Immature natural killer cell (primary cell): ENCODE measurements at places on chromosomes 5 and 9.

GRCh38 chr5:79025054-79025472 is 40.0 kb upstream of the ARSB start:
- H3K27ac ChIP-seq = no peak overlapping the region
- H3K4me1 ChIP-seq = peaks cover 6% of the 10 kb centered on the region
- no peaks in the 10 kb centered on the region for H3K36me3 ChIP-seq
- peak; percentile 41 for DNase-seq
- no peak overlapping the region for H3K4me3 ChIP-seq

GRCh38 chr9:87405677-87406542 is 91.8 kb upstream of the DAPK1 start:
- no peak overlapping the region for H3K4me3 ChIP-seq
- no peak for DNase-seq
- H3K27ac ChIP-seq = no peak overlapping the region
- H3K36me3 ChIP-seq = no peaks in the 10 kb centered on the region
- no peaks in the 10 kb centered on the region for H3K4me1 ChIP-seq
- no peaks in the 10 kb centered on the region for H3K27me3 ChIP-seq

DNA sequence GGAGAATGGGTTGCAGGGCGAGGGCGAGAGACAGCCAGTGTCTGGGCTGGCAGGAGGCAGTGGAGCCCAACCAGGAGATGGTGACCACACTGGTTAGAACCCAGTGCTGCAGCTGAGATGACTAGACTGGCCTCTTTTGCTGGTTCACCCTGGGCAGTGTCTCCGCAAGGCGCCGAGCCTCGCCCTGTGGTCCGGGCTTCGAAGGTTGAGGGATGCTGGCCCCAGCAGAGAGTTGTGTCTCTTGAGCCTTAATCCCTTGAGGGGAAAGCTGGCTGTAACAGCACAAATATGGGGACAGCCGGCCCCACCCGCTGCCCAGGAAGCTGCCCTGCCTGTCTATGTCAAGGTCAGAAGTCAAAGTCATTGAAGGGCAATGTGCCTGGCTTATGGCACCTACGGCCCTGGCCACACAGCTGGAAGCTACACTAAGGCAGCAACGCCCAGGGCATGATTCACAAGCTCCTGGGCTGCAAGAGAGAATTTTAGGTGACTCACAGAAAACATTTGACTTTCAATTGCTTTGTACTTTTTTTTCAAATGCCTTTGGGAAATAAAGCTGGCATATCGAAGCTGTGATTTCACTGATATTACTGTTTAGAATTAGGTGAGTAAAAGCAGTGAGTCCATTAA is 33.3 kb downstream of the NKX2-5 start:
- H3K4me1 ChIP-seq = no peaks in the 10 kb centered on the region
- H3K27me3 ChIP-seq = peaks cover 10% of the 10 kb centered on the region
- no peak overlapping the region for H3K27ac ChIP-seq
- no peaks in the 10 kb centered on the region for H3K36me3 ChIP-seq

DNA sequence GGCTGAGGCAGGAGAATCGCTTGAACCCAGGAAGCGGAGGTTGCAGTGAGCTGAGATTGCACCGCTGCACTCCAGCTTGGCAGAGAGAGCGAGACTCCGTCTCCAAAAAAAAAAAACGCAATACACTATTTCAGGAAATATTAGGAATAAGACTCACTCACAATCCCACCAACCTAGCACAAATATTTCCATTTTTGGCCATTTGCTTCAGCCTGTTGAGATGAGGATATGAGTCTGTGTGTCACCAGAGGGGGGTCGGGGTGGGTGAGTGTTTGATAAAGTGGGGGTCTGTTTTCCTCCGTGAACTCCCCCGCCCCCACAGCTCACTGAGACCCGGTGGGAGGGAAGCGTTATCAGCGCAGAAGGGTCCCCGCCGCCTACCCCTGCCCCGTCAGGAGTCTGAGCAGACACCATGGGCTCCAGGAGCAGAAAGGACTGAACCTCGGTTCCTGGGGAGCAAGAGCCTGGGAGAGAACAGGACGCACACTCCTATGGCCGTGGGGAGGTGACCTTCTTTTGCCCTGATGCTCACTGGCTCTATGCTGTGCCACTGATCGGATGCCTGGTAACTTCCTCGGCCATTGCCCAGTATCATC is 153.8 kb upstream of the PHYKPL start:
- no peak for DNase-seq
- H3K4me1 ChIP-seq = no peaks in the 10 kb centered on the region
- H3K36me3 ChIP-seq = no peaks in the 10 kb centered on the region
- H3K27ac ChIP-seq = no peak overlapping the region
- H3K27me3 ChIP-seq = peaks cover 3% of the 10 kb centered on the region

DNA sequence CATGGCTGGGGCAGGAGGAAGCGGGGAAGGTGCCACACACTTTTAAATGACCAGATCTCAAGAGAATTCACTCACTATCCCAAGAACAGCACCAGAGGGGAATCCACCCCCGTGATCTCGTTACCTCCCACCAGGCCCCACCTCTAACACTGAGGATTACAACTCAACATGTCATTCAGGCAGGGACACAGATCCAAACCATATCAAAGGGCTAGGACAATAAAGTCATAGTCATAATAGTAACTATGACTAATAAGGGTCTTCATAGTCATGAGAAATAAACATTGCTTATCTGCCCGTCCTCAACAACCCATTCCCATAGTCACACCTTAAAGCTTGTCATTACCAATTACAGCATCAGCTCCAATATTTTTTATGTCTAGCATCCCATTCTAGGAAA is 65.3 kb upstream of the SMC2 start:
- H3K27ac ChIP-seq = no peak overlapping the region
- H3K27me3 ChIP-seq = no peaks in the 10 kb centered on the region
- DNase-seq = no peak
- no peaks in the 10 kb centered on the region for H3K36me3 ChIP-seq
- peaks cover 6% of the 10 kb centered on the region for H3K4me1 ChIP-seq
- no peak overlapping the region for H3K4me3 ChIP-seq

- no peaks in the 10 kb centered on the region for H3K36me3 ChIP-seq
- H3K4me1 ChIP-seq = peaks cover 12% of the 10 kb centered on the region
- H3K27me3 ChIP-seq = no peaks in the 10 kb centered on the region
- H3K27ac ChIP-seq = no peak overlapping the region
- no peak overlapping the region for H3K4me3 ChIP-seq
These were observed 524.1 kb downstream of the TMEM38B start for GRCh38 chr9:106218427-106218826.

DNA sequence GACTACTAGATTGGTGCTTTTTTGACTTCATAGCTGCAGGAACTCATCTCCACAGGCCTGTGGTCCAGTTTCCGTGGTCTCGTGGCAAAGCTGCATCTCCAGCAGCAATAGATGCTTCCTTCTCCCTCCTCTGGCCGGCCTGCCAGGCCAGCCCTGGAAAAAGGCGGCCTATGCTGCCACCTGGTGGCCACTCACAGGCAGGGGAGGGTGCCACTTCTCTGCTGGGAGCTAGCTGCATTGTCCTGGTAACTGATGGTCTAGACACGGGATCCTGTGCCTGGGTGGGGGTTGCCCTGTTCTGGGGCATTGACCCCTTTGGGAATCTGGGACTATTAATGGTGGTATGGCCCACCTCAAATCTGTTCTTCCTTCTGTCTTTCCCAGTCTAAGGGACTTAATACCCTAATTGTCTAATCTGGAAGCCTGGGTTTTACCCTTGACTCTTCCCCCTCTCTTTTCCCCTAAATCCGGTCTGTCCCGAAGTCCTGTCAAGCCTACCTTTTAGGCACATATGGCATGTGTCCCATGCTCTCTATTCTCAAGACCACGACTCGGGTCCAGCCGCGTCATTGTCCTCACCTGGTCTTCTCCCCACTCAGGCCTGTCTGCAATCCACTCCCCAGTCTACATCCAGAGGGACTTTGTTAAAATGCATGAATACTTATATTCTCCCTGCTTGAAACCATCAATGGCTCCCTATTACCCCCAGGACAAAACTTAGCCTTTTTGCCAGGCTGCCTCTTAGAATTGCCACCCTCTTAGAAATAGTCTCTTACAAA is 20.1 kb upstream of the PTGS1 start:
- no peak overlapping the region for H3K27ac ChIP-seq
- no peaks in the 10 kb centered on the region for H3K36me3 ChIP-seq
- DNase-seq = peak; percentile 68
- H3K4me3 ChIP-seq = no peak overlapping the region

DNA sequence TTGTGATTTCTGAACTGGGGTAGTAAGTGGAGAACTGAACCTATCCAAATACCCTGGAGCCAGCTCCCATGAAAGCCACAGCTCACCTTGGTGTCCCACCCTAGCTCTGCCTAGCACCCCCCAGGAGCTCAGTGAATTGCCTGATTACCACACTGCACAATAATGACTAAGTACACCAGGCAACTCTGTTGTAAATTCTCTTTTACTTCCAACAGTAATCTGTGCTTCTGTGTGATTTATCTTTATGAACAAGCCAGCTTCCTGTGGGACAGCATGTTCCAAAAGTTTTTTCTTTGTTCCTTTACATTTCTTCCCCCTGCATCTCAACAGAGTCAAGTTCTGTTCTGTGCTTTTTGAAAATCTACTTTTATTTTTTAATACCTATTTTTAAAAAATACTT is 22.1 kb upstream of the GRPEL2 start:
- H3K27ac ChIP-seq = no peak overlapping the region
- no peaks in the 10 kb centered on the region for H3K36me3 ChIP-seq
- H3K4me1 ChIP-seq = no peaks in the 10 kb centered on the region

DNA sequence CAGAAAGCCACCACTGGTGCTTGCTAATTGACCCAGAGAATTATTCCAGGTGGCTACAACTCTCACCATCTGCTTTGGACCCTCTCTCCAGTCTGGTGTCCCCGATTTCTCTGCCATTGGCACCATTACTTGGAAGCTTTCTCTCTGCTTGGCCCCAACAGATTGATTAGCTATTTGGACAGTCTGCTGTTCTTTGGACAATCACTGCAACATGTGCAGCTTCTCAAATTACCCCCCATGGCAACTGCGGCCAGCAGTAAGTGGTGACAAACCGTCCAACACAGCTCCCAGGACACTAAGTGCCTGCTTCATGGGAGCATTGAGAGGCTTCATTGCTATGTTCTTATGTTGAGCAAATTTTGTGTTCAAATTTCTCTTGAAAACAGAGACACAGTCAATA is 309.8 kb downstream of the TAF11L14 start:
- no peak for DNase-seq
- H3K36me3 ChIP-seq = no peaks in the 10 kb centered on the region
- H3K4me3 ChIP-seq = no peak overlapping the region
- no peaks in the 10 kb centered on the region for H3K4me1 ChIP-seq
- no peak overlapping the region for H3K27ac ChIP-seq

DNA sequence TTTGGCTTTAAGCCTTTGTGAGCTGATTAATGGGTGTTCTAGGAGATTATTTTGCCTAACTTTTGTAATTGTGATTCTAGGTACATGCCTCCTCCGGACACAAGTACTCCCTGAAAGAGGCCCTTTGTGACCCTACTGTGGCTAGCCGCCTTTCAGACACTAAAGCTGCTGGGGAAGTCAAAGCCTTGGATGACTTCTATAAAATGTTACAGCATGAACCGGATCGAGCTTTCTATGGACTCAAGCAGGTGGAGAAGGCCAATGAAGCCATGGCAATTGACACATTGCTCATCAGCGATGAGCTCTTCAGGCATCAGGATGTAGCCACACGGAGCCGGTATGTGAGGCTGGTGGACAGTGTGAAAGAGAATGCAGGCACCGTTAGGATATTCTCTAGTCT is 13.6 kb downstream of the ITGA1 start:
- peak overlapping the region; percentile 30 for H3K27ac ChIP-seq
- H3K4me3 ChIP-seq = peak overlapping the region; percentile 99
- peaks cover 5% of the 10 kb centered on the region for H3K36me3 ChIP-seq
- peaks cover 34% of the 10 kb centered on the region for H3K4me1 ChIP-seq
- DNase-seq = no peak

GRCh38 chr5:62132276-62132675 is 173.7 kb upstream of the KIF2A start:
- no peaks in the 10 kb centered on the region for H3K4me1 ChIP-seq
- no peak for DNase-seq
- no peaks in the 10 kb centered on the region for H3K36me3 ChIP-seq
- peaks cover 3% of the 10 kb centered on the region for H3K27me3 ChIP-seq

DNA sequence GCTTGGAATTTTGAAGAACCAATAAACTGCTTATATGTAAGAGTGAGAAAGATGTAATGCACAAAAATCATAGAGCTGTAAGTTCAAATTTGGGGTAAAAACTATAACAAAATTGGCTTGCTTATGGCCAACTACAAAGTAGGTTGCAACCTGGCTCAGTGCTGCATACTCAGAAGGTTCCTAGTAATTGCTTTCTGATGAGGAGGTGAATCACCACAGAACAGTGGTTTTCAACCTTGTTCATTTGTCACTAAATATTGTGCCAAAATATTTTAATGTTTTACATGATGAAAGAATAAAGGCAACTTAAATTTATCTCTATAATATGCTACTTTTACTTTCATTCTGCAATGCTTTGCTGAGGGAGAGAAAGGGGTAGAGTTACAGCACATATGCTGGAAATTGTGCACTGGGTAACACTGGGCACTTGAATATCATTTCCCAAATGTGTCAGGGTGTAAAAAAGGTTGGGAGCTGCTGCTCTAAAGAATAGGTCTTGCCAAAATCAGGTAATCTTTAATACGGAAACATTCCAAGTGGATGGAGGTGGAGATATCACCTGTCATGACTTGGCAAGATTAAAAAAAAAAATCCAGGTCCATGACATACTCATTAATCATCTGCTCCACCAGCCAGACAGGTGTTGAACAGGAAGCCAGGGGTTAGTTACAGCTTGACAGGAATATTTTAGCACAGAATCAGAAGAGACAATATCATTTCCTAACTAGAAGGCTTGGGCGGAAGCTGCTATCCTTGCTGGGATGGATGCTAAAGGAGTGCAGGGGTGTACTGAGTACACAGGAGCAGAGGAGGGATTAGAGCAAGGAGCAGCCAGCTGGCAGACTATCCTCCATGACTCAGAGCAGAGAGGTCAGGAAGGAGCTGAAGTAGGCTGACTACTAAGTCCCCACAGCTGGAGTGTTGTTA is 34.6 kb upstream of the CCL21 start:
- no peaks in the 10 kb centered on the region for H3K36me3 ChIP-seq
- no peak overlapping the region for H3K27ac ChIP-seq
- no peaks in the 10 kb centered on the region for H3K4me1 ChIP-seq

GRCh38 chr5:169550227-169550626 is 33.3 kb upstream of the SPDL1 start:
- H3K36me3 ChIP-seq = no peaks in the 10 kb centered on the region
- no peak overlapping the region for H3K27ac ChIP-seq
- H3K4me1 ChIP-seq = no peaks in the 10 kb centered on the region
